ENCODE measurements at places on chromosomes 11 and 22.

- no peak for DNase-seq
Observed at GRCh38 chr11:35348898-35349687, 70.3 kb downstream of the SLC1A2 start.

DNA sequence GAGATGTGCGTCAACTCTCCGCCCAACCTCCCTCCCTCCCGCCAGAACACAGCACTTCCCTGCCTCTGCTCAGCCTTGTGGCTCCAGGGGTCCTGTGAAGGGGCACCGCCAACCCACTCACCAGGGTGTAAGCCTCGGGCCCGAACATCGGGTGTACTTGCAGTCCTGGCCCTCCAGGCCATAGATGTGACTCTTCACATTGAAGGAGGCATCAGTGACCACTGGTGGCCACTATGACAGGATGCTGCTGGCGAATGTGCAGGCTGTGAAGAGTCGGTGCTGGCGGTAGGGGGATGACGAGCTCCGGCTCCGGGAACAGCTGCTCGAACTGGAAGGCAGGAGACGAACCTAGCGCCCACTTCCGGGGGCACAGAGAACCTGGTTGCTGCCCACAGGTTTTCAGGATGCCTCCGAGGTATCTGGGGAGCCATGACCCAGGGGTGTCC, 97.4 kb downstream of the MED15 start:
- DNase-seq = no peak

GRCh38 chr22:25564320-25564978, at the start of gene GRK3:
Gene GRK3 (plus strand): TSS chr22:25564675. CDS start chr22:25565041, 366 bp downstream.
- DNase-seq = peak; percentile 44

DNA sequence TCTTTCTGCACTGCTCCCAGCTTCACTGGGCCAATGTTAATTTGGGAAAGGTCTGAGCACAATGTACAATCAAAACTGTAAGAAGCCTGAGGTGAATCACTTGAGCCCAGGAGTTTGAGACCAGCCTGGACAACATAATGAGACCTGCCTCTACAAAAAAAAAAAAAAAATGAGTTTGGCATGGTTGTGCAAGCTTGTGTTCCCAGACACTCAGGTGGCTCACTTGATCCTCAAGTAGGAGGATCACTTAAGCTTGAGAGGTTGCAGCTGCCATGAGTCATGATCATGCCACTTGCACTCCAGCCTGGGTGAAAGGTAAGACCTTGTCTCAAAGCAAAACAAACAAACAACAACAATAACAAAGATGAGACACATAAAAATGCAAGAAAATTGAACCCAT, 38.6 kb upstream of the SC5D start:
- no peak for DNase-seq

- no peak for DNase-seq
Observed at GRCh38 chr11:45232341-45233080, 53.6 kb downstream of the SYT13 start.

GRCh38 chr22:40345271-40345670, 1.0 kb upstream of the ADSL start:
- DNase-seq = no peak

- DNase-seq = no peak
Observed at GRCh38 chr11:1224491-1225385, 1.9 kb downstream of the MUC5B start.

DNA sequence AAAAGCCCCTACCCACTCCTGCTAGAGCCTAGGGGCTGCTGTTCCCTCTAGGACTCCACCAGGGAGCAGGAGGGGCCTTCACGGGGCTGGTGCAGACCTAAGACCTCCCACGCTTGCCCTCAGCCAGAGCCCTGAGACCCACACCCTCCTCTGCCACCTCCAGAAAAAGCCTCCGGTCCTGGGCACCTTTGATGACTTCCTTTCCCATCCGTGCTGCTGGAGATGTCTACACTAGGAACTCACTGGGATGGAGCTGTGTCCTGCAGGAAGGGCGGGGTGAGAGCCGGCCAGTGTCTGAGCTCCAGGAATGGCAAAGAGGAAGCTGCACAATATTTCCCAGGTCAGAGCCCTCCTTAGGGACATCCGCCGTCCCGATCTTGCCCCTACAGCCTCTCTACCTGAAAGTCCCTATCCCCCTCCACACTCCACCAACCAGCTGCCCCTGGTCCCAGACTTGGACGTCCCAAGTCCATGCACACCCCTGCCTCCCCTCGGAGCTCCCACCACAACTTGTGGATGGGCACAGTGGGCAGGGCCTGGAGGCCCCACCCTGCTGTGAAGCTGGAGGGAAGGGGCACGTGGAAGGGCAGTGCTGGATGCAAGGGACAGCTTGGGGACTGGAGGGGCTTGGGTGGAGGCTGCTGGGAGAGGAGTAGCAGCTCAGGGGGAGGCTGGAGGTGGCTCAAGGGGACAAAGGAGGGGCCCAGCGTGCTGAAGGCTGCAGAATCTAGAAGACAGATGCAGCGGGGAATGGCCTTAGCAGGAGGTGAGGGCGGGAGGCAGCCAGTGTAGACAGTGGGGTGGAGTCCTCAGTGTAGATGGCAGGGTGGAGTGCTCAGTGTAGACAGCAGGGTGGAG, 13.5 kb upstream of the LRP5 start:
- DNase-seq = no peak

DNA sequence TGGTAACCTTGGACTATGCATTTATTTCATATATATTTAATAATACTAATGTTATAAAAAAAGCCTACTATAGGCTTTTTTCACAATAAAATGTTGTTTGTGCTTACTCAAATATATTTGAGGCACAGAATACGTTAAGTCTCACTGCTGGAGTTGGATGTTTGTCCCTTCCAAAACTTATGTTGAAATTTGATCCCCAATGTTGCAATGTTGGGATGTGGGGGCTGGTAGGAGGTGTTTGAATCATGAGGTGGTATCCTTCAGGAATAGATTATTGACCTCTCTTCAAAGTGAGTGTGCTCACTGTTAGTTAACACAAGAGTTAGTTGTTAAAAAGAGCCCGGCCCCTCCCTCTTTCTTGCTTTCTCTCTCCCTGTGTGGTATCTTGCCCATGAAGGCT, 1295.9 kb downstream of the JRKL start:
- no peak for DNase-seq

GRCh38 chr11:65884716-65885092, 3.6 kb downstream of the FIBP start:
- peak; percentile 73 for DNase-seq

DNA sequence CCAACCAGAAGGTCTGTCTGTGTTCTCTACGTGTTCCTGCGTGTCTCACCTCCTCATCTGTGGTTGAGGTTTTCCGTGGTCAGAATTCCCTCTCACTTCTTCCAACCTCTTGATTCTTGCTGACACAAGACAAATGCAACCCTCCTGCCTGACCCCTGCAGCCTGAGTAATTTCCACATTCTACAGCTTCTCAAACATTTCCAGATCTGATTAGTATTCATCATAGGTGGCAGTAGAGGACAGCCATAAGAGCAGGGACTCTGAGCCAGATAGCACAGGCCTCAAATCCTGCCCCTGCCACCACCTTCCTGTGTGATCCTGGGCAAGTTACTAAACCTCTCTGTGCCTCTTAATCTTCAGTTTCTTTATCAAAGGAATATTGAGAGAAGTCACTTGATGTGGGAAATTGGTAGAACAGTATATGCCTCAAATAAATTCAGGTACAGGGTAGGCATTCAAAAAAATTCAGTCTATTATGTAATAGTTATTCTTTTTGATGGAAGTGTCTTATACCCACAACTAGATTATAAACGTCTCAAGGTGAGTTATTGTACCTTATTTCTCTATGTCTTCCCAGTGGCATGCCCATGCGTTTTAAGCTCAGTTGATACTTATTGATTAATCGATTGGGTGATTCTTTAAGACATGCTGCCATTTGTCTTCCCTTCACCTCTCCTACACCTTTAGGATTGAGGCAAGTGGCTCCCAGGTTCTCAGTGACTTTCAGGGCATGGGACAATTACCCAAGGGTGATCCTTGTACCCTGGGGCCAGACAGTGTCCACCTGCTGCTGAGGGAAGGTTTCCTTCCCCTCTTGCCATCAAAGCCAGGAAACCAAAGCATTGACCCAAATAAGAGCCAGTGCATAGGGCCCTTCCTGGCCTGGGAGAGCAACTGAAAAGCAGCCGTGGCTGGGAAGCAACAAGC, 19.6 kb downstream of the POU2AF1 start:
- no peak for DNase-seq

GRCh38 chr11:34576331-34576730, 44.6 kb upstream of the EHF start:
- DNase-seq = no peak

DNA sequence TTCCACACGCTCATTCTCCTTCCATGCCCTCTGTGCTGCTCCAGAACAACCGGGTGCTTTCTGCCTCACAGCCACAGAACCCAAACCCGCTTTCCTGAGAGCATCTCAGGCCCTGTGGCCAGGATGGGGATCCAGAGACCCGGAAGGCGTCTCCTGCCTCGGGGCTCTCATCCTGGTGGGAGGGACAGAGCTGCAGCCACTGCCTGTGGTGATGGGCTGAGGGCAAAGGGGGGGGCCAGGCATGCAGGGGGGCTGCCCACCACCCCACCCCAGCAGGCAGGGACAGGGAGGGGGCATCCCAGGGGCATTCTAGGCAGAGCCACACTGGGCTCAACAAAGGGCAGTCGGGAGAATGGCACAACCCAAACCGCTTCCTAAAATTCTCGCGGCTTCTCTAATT, 41.4 kb downstream of the CERK start:
- DNase-seq = no peak

- DNase-seq = no peak
Observed at GRCh38 chr11:99370549-99371216, 349.9 kb downstream of the CNTN5 start.

GRCh38 chr11:117313828-117314768, 2.0 kb downstream of the BACE1 start:
- no peak for DNase-seq
